ENCODE measurements at places on chromosomes 3 and 15.

DNA sequence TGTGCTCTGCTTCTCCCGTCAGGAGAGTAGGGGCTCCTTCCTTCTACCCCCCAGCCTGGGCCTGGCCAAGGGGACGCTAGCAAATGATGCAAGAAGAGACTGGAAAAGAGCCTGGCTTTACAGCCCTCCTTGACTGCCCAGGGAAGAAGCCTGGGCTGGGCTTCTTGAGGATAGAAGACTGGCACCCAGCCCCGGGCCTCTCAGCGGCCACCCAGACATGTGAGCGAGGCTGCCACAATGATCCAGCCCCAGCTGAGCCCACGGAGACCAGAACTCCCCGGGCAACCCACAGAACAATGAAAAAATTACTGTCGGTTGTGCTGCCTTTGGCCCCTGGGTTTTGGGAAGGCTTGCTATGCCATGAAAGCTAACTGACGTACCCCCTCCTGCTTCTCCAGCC lies 100.6 kb upstream of the PRR20G start:
- no peak for DNase-seq

- no peak for DNase-seq
Observed at GRCh38 chr3:136414476-136414875, 164.3 kb downstream of the PCCB start.

GRCh38 chr3:13577181-13578121 lies 28.5 kb downstream of the FBLN2 start:
- no peak for DNase-seq

- no peak for DNase-seq
Observed at GRCh38 chr15:100769043-100769974, 110.3 kb upstream of the ALDH1A3 start.

- peak; percentile 47 for DNase-seq
Observed at GRCh38 chr3:144491333-144491732, 519.7 kb downstream of the DIPK2A start.

DNA sequence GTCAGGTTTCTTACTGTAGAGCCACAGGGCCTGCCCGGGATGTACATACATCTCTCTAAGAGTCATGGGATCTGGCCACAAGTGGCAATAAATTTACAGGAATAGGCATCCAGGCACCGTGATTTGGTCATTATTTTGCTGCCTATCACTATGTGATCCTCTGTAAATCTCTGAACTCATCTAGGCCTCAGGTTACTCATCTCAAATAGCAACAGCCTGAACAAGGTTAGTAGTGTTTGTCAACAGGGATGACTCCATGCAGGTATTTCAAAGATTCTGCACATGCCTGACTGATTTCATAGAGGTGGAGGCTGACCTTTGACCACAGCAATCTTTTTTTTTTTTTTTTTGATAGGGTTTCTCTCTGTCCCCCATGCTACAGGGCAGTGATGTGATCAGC lies 88.8 kb upstream of the TBL1XR1 start:
- DNase-seq = no peak

GRCh38 chr3:120369037-120369467 lies 19.9 kb upstream of the LRRC58 start:
- no peak for DNase-seq

DNA sequence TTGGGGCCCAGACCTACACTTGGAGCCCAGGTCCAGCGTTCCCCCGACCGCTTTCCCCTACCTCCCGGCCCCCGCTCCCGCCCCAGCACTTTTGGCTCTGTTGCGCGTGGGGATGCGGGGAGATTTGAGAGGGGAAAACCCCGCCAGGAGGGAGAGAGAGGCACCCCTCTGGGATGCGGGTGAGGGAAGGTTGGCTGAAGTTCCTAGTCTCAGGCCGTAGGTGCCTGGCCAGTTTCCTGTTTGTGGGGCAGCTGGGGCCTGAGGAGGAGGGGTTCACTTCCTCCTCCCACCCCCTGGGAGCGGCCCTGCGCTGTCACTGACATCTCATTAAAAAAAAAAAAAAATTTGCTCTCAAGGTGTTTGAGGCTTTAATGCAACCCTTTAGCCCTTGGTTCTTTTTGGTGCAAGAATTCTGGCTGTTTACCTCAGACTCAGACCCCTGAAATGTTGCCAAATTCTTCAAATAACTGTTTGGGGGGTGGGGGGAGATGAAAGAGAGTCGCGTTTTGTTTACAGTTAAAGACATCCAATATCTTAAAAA lies 2.6 kb downstream of the FAM43A start:
- peak; percentile 25 for DNase-seq

DNA sequence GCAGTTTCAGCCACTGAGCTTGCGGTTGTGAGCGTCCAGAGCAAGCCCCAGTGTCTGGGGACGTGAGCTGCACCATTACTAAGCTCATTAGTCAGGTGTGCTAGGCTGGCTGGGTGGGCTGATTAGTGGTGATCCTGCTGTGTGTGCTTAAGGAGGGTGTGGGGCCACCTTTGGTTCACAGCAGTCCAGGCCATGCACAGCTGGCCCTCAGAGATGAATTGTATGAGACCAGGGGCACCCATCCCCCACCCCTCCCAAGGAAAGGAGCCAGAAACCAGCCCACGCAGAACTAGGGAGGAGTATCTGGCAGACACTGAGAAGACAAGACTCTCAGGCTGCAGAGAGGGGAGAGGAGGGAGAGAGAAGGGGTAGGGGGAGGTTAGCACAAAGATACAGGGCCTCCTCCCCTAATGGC lies 3.8 kb downstream of the TYRO3 start:
- no peak for DNase-seq

DNA sequence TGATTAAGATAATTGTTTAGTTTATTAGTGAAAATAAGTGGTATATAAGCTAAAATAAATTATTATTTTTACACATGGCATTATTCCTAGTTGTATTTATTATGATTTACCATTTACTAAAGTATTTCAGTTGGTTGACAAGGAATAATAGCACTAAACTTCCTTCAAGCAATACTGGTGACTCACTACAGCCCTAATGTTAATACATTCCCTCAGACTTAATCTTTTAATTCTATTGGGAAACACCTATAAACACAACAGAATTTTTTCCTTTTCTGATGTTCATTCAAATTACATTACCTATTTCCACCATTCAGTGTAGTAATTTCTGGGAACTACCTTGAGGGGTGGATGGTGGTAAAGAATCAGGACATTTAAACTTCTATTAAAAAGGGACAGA lies 264.0 kb downstream of the TIGIT start:
- no peak for DNase-seq

GRCh38 chr3:171108066-171108465 lies 81.5 kb upstream of the SLC2A2 start:
- DNase-seq = no peak

GRCh38 chr3:98801043-98801747 lies 38.1 kb downstream of the ST3GAL6 start:
- DNase-seq = no peak

DNA sequence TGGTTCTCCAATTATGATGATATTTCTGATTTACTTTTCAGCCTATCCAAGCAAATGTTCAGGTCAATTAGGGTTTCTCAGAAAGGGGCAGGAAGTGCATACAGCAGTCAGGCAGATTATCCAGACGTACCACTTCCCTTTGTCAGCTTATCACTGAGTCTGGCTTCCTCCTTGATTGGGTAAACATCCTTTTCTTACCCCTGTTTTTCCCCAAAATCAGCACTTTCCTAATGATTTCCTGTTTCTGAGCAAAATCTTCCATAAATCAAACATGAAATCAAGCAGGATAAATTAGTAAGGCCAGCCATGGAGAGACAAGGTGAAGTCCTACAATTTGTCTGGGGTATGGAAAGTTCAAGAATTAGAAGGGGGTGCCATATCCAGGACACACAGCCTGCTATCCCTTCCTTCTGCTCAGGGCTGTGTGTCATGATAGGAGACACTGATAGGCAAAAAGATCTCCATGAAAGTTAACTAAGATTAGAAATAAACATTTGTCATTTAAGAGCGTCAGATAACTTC lies 29.0 kb downstream of the ADIPOQ start:
- DNase-seq = no peak

GRCh38 chr15:51046799-51047449 lies 47.8 kb downstream of the TNFAIP8L3 start:
- DNase-seq = peak; percentile 37

DNA sequence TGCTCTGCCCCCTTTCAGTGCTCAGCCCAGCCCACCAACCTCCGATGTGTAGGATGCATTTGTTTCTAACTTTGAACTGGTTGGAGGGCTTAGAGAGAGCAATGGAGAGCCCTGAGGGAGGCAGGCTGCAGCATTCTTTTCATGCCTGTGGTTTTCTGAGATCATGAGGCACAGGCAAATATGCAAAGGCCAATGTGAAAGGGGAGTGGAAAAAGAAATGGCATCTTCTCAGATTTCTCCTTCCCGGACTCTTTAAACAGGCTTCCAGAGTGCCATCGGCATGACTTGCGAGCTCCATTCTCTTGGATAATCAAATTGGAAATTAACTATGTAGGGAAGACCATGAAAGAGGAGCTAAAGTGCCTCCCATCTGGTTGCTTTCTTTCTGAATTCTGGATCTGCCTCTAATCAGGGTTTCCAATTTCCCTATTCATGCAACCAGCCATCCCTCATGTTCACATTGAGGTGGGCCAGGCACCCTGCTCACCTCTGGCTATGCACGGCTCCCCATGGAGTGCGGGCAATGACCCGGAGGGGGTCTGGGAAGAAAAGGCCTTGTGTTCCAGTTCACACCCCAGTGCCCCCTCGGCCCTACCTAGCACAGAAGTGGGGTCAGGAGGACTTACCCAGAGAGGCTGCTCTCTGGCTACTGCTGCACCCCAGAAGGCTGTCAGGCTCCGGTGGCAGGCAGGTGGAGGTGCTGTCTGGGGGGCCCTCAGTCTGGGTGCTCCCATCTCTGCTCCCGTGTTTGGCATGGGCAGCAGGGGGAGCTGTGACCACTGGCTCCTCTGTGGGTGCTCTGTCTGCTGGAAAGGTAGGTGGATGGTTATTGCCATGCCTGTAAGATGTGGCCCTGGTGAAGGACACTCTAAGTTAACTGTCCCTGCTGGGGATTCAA lies 16.1 kb downstream of the AMOTL2 start:
- peak; percentile 99 for DNase-seq

- DNase-seq = peak; percentile 85
Observed at GRCh38 chr3:30539772-30540171, 66.6 kb upstream of the TGFBR2 start.

DNA sequence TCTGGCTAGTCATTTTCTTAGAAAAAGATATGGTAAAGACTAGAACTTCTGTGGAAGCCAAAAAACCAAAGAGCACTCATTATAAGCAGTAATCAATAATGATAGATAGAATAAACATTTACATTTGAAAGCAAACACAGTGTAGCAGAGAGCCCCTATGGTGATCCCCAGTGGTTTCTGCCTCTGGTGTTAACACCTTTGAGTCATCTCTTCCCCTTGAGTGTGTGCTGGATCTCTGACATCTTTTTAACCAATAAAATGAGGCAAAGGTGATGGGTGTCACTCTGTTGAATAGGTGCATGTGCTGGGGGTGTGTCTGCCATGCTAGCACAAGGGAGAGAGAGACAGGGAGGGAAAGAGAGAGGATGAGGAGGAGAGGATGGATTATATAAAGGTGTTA lies 121.6 kb downstream of the TFG start:
- no peak for DNase-seq

GRCh38 chr3:20543535-20544226 lies 357.7 kb upstream of the SGO1 start:
- no peak for DNase-seq

- no peak for DNase-seq
Observed at GRCh38 chr3:186067360-186068242, 41.3 kb downstream of the ETV5 start.

DNA sequence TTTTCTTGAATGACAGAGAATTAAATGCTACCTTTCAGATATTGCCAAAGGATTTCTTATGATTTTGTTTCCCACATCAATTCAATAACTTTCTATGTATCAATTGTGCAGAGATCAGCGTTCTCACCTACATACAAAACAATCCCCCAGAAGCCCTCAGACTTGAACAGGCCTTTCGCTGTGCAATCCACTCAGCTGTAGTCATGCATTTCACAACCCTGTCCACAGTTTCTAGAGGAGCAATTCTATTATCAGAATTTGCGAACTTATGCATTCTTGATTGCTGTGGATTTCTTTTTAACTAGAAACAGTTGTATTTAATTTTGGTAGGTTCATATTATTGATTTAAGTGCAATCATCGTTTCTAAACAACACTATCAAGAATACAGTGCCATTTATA lies 13.7 kb upstream of the ALCAM start:
- no peak for DNase-seq

- DNase-seq = no peak
Observed at GRCh38 chr15:74712311-74712710, 13.0 kb downstream of the CYP1A1 start.

DNA sequence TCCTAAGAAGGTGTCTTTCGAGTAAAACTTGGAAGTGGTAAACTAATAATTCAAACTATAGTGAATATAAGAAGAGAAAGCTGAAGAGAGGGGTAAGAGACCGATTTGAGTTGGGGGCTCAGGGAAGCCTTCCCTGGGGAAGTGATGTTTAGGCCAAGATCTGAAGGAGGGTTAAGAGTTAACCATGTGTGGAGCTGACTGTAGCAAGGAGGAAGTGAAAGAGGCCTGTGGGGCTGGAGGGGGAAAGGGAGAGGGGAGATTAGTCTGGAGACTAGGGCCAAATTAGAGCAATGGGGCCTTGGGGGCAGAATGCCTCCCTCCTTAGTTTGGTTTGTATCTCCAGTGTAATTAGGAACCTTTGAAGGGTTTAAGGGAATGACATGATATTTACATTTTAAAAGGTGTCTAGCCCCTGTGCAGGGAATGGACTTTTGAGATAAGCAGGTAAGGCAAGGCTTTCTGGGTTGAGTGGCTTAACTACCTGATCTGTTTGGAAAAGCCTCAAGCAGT lies 2.2 kb downstream of the ZNF592 start:
- no peak for DNase-seq

DNA sequence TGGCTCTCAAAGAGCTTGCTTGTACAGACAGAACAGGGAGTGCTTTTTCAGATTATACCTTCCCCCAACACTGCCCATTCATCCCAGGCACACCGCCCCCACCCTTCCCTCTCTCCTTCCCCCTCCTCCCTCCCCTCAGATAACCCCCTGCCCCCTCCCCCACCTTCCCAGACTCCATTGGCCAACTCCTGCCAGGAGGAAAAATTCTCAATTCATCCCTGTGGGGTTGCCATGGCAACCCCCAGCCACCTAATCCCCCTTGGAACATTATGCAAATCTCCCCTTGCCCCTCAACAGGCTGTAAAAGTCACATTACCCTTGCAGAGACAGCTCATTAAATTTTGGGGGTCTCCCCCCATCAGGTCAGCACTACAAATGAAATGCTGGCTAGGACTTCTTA lies 14.3 kb downstream of the TLE3 start:
- DNase-seq = no peak

GRCh38 chr3:16866571-16866970 lies 18.2 kb upstream of the PLCL2 start:
- peak; percentile 81 for DNase-seq

GRCh38 chr3:71489315-71489761 lies 94.2 kb downstream of the FOXP1 start:
- no peak for DNase-seq

- no peak for DNase-seq
Observed at GRCh38 chr15:78351539-78351938, 11.4 kb downstream of the CRABP1 start.

GRCh38 chr15:55846116-55846707 lies 103.3 kb upstream of the PRTG start:
- peak; percentile 73 for DNase-seq

- DNase-seq = peak; percentile 67
Observed at GRCh38 chr3:39106851-39107387, 508 bp downstream of the GORASP1 start.
